SK-N-SH (cell line): ENCODE measurements at places on chromosomes 16 and 17. TPM values are rescaled to one million over a fixed set of nuclear protein-coding genes. Genes with fewer than 3 reads are reported as not detected.

GRCh38 chr17:1491443-1492248 is 840 bp downstream of the MYO1C start:
- DNase-seq, result peak; percentile 96

DNA sequence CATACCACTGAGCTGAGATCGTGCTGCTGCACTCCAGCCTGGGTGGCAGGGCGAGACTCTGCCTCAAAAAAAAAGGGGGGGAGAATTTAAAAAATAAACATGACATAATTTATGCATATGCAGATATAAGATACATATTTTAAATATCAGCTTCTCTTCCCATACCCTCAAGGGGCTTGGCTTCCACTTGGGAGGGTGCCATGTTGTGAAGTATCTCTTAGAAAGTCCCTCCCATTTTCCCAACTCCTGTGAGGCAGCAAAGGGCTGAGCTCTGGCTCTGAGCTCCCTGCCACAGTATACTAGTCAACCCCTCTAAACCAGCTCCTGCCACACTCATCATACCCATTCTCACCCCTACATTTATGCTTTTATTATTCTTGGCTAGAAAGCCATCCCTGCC is 39.4 kb downstream of the MYH11 start:
- no peak for DNase-seq

- DNase-seq, result no peak
Measured at GRCh38 chr16:69346683-69347082, 4.9 kb downstream of the TMED6 start.

GRCh38 chr16:86396901-86397311 is 113.4 kb upstream of the FOXF1 start:
- DNase-seq, result no peak

- DNase-seq, result no peak
Measured at GRCh38 chr17:57264776-57265175, 8.5 kb downstream of the MSI2 start.

- no peak for DNase-seq
Measured at GRCh38 chr17:81420769-81421462, 25.7 kb downstream of the BAHCC1 start.

GRCh38 chr17:40329839-40330794 is 21.1 kb downstream of the RARA start:
- DNase-seq, result peak; percentile 67

GRCh38 chr17:74951680-74952421 is 16.2 kb downstream of the OTOP3 start:
- no peak for DNase-seq

GRCh38 chr16:14302031-14302398 is 230.9 kb downstream of the MRTFB start:
- peak; percentile 89 for DNase-seq

GRCh38 chr16:67667817-67668494 is 1.3 kb downstream of the C16orf86 start:
- DNase-seq, result peak; percentile 95

DNA sequence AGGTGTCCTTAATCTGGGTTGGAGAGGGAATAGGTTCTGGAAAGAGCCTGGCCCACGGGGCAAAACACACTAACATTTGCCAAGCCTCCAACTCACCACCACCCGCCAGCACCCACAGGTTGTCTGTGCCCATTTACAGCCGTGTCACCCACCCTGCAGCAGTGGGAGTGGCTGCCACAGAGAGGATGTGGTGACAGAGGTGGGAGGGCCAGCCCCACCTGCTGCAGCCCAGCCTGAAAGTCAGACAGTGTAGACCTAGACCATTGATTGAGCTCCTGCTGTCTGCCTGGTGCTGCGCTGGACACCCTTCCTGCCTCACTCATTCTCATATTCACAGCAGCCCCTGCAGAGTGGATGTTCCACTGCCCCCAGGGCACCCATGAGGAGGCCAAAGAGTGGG is 44.7 kb downstream of the IL21R start:
- DNase-seq, result no peak

DNA sequence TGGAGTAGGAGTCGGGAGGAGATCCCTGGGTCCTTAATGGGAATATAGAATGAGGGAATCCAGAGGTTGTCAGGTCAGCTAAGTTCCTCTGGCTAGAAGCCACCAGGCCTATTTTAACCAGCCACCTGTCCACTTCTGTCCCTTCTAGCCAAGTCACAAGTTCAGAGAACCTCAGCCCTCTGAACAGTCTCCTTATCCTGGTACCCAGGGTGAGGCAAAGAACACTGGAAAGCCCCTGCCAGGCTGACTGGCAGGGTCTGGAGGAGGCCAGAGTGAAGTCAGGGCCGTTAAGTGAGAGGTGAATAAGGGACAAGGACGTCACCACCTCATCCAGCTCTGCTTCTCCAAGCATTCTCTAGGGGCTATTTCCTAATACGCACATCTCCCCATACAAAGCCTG is 2.7 kb downstream of the CTDNEP1 start:
- DNase-seq, result no peak

GRCh38 chr17:82269138-82269881 is 4.2 kb downstream of the CSNK1D start:
- no peak for DNase-seq

- DNase-seq, result peak; percentile 13
Measured at GRCh38 chr16:82061861-82062525, 26.9 kb downstream of the HSD17B2 start.

GRCh38 chr16:86833136-86833535 is 254.8 kb downstream of the FOXL1 start:
- no peak for DNase-seq

- peak; percentile 49 for DNase-seq
Measured at GRCh38 chr16:78184238-78185183, 85.1 kb downstream of the WWOX start.

DNA sequence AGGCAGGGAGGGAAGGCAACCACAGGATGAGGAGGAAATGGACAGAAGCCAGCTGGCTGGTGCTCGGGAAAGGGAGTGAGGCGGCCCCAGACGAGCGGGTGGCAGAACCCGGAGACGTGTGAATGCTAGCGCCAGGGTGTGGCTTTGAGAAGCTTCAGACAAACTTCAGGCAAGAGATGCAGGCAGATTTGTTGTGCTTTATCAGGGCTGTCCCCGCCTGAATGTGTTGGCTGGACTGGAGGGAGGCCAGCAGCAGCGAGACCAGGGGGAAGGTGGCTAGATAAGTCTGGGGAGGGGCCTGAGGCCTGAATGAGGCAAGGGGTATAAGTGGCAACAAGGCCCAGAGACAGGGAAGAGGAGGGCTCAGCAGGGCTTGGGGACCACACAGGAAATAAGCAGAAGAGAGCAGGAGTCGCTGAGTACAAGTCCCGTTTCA is 22.0 kb downstream of the CAMKK1 start:
- DNase-seq, result no peak

GRCh38 chr17:83194761-83195329 is 115.4 kb downstream of the METRNL start:
- no peak for DNase-seq

DNA sequence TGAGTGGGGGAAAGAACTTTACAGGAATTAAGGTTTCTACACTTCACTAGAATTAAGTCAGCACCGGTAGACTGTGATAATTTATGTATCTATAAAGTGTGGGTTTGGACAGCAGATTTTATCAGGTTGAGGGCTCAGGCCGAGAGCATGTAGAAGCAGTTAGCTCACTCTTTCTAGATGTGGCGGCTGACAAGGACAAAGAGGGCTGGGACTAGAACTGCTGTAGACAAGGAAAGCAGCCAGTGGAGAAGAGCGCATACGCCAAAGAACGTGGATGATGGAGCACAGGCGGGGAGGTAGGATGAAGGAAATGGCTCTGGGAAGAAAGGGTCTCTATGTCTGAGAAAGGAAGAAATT is 504 bp upstream of the GOSR1 start:
- DNase-seq, result no peak

GRCh38 chr17:36614933-36615332 is 13.6 kb downstream of the MRM1 start:
- no peak for DNase-seq

GRCh38 chr16:17171250-17172143 is 299.3 kb downstream of the XYLT1 start:
- DNase-seq, result no peak

DNA sequence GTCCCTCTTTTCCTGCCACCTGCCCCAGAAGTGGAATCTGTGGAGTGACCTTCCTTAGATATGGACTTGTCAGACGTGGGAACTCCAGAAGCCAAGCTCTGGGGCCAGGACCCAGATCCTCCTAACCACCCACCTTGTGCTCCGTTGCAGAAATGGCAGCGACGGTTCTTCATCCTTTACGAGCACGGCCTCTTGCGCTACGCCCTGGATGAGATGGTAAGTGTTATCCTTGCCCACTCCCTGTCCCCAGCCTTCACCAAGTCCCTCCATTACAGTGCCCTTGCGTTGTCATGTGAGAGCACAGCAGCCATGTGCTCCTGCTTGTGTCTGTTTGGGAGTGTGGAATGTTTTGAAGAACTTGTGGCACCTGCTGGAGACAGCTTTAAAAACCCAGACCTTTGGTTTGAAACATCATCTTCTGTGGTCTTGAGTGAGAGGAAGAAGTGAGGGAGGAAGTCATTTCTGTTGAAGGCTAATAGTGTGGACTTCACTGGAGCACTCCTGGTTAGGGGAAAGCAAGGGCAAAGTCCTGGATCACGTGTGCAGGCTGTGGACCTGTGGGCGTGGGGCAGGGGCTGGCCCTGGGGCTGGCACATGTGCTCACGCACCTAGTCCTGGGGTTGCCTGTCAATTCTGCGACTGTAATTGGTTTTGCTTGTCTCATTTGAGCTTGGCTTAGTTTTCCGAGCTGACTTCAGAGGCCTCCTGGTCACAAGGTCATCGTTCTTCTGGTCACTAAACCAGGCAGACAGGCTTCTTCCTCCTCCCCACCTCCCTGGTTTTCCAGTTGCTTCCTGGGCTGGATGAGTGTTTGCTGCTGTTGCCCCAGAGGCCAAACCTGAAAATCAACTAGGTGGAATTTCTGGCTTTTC is 35.8 kb downstream of the MPRIP start:
- DNase-seq, result no peak

GRCh38 chr16:15900901-15901500 is 12.6 kb upstream of the CEP20 start:
- DNase-seq, result no peak

DNA sequence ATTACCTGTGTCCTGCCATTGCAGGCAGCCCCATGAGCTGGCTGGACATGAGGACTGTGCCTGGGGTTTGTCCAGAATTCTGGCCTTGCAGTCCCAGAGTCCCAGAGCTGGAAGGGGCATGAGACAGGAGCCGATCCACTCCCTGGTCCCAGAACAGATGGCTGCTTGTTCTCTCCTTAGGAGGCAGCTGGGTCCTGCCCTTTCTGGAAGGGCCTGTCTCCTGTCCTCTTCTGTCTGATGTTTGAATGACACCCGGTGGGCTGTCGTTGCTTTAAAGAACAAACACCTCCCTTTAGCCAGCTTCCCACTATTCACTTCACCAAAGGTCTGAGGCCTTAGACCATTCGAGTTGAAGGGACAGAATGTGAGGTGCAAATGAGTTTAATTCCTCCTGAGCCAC is 63.8 kb downstream of the RAP1GAP2 start:
- no peak for DNase-seq

GRCh38 chr16:49409121-49409520 is 35.5 kb downstream of the C16orf78 start:
- no peak for DNase-seq

DNA sequence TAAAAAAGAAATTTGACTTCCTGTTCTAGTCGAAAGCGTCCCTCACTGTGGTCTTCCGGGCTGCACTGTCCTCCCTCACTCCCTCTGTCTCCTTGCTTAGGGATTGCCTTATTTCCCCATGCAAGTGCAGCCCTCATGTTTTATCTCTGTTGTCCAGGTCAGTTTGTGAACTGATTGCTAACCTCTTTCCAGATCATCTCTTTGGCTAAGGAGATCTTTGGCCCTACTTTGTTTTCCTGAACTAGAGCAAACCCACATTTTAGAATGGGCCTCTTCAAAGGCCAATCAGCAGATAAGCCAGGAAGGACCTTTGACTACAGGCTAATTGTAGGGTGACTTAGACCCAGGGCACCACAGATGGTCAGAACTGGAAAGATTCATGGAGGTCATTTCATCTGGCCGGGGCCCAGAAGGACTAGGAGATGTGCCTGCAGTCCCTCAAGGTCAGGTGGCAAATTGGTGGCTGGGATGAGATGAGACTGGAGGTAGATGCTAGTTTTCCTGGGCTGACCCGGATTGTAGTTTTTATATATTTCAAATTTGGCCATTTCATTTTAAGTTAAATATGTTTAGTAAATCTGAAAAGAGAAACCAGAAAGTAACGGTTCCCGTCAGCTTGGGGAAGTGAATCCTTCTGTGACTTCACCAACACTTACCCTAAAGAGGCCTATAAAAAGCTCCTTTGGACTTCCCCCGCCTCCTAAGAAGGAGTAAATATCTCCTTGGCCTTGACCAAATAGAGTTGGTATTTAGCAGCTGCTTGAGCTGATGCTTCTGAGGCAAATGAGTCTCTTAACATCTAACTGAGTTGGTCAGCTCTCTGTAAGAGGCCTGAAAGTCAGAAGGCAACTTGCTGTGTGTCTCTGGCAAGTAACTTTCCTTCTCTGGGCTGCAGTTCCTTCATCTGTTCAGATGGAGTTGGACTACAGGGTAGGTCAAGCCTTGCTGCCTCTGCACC is 6.2 kb upstream of the SLC25A19 start:
- no peak for DNase-seq

DNA sequence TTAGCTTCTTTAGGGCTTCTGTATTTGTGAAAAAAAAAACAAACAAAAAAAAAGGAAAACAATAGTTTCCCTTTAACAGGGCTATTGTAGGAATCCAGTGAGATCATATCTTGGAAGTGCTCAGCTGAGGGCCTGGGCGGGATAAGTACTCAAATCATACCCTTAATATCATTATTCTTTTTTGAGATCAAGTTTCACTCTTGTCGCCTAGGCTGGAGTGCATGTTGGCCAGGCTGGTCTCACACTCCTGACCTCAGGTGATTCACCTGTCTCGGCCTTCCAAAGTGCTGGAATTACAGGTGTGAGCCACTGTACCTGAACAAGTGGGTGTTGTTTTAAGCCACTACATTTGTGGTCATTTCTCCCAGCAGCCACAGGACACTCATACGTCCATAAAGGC is 87.0 kb downstream of the CDH13 start:
- no peak for DNase-seq

DNA sequence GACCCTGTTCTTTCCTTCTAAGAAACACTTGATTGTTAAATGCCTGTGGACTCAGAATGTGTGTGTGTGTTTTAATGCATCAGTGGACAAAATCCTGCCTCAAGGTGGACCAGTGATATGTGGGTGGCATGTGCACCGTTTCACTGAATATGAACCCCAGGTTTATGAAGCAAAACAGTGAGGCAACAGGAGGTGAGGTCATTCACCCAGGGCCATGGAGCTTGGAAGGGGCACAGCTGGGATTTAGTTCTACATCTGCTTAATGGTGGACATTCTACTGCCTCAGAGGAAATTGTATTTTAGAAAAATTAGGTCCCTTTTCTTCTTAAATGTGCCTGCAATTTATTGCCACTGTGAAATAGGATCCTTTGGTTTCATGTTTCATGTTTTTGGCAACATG is 549.5 kb upstream of the EEF2KMT start:
- DNase-seq, result no peak

The RNF112 gene
- 22.6 and 26.9 TPM in 2 replicates for polyA plus RNA-seq

The NPIPA7 gene
- 16.7 and 26.9 TPM in 2 replicates for polyA plus RNA-seq

The CFAP119 gene
- polyA plus RNA-seq, result 28.4 and 36.5 TPM in 2 replicates

The OSBPL7 gene
- polyA plus RNA-seq, result 23.7 and 24.7 TPM in 2 replicates

The KRTAP9-7 gene
- not detected in 2 replicates for polyA plus RNA-seq

The SLC47A1 gene
- polyA plus RNA-seq, result 3.5 and 4.4 TPM in 2 replicates
